ENCODE measurements at places on chromosomes 4 and X. TPM values are rescaled to one million over a fixed set of nuclear protein-coding genes. Genes with fewer than 3 reads are reported as not detected.

DNA sequence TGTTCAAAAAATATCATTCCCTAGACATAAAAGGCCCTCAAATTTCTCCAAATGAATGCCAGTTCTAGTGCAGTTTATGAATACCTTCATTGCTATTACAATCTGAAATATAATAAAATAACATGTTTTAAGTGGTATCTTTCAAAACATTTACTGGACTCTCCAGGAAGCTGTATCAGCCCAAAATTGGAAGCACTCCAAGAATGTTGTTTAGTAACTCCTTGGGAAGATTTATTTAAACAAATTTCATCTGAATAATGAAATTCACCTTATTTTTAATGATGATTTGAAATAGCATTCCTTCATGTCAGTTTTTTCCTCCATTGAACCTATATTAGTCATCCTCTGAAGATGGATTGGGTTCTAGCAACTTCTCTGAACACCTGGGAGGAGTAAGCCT is 217.2 kb upstream of the PCDH18 start:
- DNase-seq: no peak

DNA sequence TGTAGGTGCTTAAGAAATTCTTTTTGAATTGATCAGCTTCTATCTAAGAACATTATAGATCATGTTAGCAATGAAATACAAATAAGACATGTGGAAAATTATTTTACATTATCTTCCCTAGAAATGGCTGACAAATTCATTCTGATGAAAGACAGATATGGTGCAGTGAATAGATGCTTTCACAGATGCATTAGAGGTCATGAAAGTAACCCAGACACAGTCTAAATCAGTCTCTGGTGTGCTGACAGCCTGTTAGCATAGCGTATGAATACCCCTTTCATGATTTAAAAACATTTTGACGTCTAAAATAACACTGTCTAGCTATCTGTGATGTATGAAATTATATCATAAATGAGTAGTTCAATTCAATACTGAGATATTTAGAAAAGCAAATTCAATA is 180.9 kb downstream of the UNC5C start:
- no peak for DNase-seq

DNA sequence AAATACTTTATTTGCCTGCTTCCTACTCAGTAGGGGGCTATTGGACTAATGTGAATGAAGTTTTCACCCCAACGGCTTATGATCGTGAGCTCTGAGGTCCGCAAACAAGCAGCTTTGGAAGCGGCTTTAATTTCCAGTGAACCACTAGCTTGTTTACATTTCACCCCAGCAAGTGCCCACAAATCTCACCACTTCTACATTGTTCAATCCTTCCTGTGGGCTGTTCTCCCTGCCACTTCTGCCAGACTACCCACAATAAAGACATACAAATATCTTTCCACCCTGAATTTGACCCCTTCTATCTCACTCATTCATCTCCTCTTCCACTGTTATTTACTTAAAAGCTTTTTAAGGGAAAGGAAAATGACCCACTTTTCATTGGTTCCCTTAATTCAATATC is 98.0 kb downstream of the CDS1 start:
- DNase-seq: no peak

- no peak for DNase-seq
Observed at GRCh38 chrX:18297251-18297650, 57.2 kb downstream of the SCML2 start.

GRCh38 chrX:84876876-84877275 is 126.8 kb upstream of the APOOL start:
- DNase-seq: no peak

- DNase-seq: no peak
Observed at GRCh38 chr4:185101354-185101890, 41.6 kb upstream of the SLC25A4 start.

Gene SPANXB1
- not detected for polyA plus RNA-seq

Gene REST
- 43.3 TPM for polyA plus RNA-seq

Measured in right lung (tissue), 10 donors.